NT2/D1 (cell line): ENCODE measurements at places on chromosomes 6 and 20.

DNA sequence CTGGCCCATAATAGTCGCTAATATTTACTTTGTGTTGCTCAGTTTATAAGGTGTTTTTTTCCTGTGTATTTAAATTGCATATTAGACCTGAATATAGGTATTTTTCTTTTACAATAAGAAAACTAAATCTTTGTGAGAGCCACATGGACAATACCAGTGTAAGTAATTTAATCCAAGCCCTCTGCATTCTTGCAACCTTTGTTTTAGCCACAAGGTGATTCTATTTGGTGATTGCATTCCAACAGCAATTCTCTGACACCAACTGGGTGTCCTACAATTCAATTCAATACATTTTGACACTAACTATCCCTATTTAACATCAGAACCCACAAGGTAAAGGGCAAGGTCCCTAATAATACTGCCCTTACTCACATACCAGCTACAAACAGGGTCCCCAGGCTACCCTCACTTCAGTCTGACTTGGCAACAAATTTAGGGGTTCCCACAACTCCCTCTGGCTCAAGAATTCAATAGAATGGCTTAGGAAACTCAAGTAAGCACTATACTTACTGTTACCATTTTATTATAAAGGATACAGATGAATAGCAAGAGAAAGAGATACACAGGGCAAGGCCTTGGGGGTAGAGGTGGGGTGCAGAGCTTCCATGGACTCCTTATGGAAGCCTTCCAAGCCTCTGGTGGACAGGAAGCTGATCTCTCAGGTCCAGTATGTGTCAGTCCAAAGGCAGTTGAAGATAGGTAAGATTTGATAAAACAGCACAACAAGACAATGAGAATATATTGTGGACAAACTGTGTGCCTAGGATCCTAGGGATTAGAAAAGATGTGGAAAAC lies 169.3 kb downstream of the CD83 start:
- no peak for DNase-seq

GRCh38 chr6:90765895-90766294 lies 179.0 kb upstream of the MAP3K7 start:
- no peak for DNase-seq

GRCh38 chr6:13624871-13625288 lies 9.7 kb downstream of the NOL7 start:
- peak; percentile 44 for DNase-seq

DNA sequence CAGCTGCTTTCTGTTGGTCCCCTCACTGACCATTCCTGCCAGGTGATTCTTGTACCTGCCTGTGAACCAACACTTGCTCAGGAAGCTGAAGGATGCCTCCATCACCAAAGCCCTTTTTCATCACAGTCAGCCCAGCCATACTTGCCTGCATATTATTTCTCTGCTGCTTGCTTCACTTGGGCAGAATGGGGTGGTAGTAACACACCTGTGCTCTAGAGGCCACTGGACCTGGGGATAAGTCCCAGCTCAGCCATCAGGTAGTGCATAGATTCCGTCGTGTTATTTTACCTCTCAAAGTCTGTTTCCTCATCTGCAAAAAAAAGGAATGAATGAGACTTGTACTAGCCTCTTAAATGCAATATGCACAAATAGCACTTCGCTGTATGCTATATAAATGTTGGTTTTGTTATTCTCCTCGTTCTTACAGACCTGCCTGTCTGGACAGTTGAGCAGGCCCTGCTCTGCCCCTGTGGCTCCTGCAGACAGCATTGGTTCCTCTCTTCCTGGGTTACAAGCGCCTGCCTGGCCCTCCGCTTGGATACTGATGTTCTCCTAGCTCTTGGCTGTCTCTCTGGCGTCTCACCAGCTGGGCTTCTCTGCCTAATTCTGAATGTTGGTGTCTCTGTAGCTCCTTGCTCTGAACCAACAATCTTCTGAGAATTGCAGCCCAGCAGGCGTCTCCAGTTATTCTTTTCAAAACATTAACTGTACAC lies 151.8 kb downstream of the UNC5CL start:
- no peak for DNase-seq

GRCh38 chr6:170355661-170356060 lies 49.1 kb downstream of the FAM120B start:
- DNase-seq = no peak

DNA sequence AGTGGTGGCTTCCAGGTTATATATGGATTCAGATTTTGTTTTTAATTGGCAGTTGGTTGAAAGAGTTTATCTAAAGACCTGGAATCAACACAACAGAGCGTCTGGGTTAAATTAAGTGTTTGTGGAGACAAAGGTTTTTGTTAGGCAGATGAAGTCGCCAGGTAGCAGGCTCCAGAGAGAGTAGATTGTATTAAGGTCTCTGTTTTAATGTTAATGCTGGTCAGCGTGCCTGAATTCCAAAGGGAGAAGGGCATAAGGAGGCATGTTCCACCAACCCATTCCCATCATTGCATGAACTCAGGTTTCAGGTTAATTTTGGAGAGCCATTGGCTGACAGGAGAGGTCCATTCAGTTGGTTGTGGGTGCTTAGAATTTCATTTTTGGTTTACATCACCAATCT lies 744.1 kb upstream of the GJE1 start:
- peak; percentile 43 for DNase-seq

DNA sequence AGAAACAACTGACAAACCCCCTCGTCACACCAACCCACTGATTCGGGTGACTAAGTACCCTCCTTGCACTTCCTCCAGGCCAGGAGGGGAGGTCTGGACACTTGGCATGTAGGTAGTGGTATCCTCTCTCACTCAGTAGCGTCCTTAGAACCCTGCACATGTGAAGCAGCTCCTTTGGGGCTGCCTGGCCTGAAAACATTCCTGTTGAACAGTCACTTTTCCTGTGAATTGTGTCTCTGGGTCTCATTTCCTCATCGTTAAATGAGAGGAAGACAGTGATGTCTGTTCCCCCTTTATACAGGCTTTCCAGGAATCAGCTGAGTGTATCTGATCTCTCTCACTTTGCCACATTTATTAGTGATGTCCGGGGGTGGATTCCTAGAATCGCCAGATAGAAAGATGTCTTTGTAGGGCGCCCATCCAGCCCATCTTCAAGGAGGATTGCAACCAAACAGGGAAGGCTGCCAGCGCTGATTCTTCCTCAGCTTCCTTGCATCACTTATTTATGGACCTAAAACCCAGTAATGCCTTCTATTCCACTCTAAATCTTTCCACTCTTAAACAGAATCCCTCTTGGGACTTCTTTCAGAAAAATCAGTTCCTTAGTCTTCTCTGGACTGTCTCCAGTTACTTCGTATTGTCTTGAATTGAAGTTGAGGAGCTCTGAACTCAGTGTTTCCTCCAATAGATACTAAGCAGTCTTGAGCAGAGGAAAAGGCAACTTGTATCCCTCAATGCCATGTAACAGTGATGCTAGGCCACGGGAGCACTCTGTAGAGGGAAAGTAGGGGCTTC lies 9.4 kb upstream of the POPDC3 start:
- no peak for DNase-seq

- DNase-seq = no peak
Measured at GRCh38 chr6:125088963-125089362, 64.6 kb upstream of the TPD52L1 start.

DNA sequence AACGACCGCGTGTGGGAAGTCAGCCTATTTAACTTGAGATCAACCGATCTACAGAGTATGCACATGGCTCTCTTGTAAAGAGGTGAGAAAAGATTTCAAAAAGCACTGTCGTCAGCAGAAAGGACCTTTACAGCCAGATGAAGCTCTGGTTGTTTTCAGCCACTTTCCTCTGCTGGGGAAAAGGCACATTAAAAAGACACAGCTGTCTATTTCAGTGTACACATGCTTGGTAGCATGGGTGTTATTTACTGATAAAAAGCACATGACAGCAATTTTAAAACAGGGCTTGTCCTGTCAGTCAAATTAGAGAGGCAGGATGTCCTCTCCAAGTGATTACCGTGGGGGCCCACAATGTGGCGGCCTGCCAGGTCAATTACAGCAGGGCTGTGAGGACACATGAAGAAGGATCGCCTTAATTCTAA lies 188.9 kb downstream of the PRKN start:
- DNase-seq = no peak

DNA sequence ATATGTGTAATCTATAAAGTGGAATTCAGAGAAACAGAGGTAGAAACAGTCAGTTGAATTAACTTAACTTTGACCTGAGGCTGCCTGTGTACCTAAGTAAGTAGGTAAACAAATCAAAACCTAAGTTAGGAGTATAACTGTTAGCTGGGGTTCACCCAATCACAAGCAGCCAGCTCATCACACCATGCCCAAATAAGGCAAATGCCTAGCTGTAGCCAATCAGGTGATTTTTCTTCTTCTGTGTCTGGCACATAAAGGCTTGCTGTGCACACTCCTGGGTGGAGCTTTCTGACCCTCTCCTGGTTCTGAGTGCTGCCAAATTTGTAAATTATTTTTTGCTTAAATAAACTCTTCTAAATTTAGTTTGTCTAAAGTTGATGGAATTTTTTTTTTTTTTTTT lies 54.7 kb upstream of the TRIM39 start:
- DNase-seq = no peak

- no peak for DNase-seq
Measured at GRCh38 chr6:3650076-3650958, 101.2 kb downstream of the PXDC1 start.

DNA sequence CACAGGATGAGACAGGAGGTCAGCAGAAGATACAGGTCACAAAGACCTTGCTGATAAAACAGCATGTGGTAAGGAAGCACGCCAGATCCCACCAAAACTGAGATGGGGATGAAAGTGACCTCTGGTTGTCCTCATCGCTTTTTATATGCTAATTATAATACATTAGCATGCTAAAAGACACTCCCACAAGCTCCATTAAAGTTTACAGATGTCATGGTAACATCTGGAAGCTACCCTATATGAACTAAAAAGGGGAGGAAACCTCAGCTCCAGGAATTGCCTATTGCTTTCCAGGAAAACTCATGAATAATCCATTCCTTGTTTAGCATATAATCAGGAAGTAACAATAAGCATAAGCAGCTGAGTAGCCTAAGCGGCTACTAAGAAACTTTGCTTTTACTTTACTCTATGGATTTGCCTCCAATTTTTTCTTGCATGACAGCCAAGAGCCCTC lies 8.4 kb upstream of the RIN2 start:
- no peak for DNase-seq

- no peak for DNase-seq
Measured at GRCh38 chr20:5642155-5642981, 107.8 kb upstream of the SHLD1 start.

- DNase-seq = no peak
Measured at GRCh38 chr20:17026346-17026745, 200.5 kb upstream of the PCSK2 start.

- DNase-seq = no peak
Measured at GRCh38 chr6:1313767-1314503, 2.0 kb downstream of the FOXQ1 start.

DNA sequence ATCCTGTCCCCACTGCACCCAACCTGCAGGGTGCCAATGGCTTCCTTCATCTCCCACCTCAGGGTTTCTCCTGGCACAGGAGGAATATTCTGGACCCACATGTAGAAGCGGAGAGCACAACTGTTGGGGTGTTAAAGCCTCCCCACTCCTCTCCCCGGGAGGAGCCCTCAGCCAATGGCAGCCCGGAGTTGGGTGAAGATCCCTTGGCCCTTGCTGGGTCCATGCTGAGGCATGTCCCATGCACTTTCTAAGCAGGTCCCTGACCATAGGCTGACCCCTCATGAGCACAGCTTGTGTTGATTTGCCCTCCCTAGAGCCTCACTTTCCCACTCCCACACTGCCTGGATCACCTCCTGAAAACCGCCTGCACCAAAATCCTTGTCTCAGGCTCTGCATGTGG lies 97.2 kb upstream of the PMEPA1 start:
- DNase-seq = no peak

DNA sequence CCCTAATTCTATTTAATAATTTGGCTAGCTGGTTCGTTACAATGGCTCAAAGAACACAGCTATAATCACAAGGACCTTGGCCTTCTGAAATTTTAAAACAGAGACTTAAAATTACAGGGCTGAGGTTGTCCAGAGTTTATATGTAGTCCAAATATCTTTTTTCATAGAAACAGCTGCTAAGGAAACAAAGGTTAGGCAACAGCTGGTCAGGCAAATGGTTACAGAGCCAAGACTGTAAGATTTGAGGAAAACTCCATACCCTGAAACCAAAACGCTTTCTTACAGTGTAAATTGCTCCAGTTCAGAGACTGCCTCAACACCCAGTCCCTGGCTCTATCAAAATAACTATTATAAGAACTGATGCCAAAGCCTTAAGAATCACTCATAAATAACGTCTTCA lies 9.7 kb upstream of the ARHGAP18 start:
- DNase-seq = no peak

DNA sequence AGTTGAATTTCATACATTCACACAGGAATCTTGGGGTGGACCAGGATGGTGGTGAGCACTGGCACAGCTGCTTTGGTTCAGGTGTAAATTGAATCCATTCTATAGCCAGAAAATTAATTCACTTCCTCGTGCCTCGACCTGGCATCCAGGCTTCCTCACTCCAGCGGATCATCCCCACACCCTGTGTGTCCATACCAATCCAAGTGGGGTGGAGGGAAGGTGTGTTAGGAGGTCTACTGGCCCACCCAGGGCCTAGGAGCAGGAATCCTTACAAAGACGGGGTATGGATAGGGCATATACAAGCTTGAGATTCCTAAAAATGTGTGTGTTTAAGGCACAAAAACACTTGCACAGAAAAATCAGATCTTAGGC lies 81.8 kb upstream of the SLC24A3 start:
- DNase-seq = no peak

DNA sequence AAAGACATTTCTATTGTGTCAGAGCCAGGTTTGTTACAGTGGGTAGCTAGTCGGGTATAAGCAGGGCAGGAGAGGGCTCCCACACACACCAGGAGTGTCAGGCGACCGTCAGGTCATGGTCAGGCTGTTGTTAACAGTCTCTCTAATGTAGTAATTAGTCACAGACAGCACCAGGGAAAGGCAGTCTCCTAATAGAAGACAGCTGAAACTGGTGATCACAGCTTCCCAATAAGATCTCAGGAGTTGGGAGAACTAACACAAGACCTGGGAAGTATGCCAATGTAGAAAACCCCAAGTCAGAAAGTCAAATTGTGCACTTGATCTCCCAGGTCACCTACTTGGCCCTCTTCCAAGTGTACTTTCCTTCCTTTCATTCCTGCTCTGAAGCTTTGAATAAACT lies 53.0 kb upstream of the GPR6 start:
- no peak for DNase-seq

- DNase-seq = no peak
Measured at GRCh38 chr6:21457647-21458046, 135.9 kb upstream of the SOX4 start.

DNA sequence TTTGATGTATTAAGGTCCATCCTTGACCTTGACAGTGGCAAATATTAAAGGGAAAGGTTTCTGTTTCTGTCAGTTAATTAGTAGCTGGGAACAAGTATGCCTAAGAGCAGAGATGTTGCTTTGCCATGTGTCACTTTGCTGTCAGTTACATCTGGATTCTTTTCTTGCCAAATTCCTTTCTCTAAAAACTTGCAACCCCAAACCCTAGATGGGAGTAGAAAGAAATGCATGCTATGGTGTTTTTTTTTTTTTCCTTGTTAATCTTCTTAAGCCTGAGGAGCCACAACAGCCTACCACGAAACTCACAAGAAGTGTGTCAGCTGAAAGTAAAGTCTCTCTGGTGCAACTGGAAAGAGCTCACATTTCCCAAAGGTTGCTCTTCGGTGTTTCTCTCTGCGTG lies 18.0 kb upstream of the CLDN20 start:
- no peak for DNase-seq
